ENCODE measurements at places on chromosomes 12 and 14.

DNA sequence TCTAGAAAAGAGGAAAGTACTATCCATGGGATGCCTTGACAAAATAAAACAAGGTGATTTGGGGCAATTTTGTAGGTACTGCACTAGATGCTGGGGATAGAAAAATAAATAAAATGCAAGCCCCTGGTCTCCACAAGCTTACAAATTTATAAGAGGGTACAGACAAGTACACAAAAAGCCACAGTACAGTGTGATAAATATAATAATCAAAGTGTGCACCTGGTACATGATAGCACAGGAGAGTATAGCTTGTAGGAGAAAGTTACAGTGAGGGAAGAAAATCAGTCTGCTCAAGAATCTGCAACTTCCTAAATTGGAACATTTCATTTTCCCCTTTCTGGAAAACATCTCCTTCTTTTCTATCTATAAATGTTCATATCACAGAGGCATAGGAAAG, 3.0 kb upstream of the SSTR1 start:
- DNase-seq, result no peak

DNA sequence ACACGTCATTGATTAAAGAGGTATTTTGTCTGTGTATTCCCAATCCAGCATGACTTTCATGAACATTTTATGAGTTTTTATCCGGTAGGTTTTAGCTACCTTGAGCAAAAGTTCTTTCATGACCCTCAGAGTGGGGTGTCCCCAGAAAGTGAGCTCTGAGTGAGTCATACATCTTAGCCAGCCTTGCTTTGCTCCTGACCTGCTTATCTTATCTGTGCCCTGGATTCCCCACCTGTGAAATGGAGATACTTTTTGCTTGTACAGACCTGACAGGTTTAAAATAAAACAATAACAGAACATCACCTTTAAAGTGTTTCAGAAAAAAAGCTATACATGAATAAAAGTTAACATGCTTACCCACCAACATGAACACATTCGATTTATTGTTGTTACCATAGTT, 202.8 kb upstream of the SOX5 start:
- DNase-seq, result no peak

GRCh38 chr12:58068706-58069105, 127.3 kb downstream of the ATP23 start:
- DNase-seq, result no peak

DNA sequence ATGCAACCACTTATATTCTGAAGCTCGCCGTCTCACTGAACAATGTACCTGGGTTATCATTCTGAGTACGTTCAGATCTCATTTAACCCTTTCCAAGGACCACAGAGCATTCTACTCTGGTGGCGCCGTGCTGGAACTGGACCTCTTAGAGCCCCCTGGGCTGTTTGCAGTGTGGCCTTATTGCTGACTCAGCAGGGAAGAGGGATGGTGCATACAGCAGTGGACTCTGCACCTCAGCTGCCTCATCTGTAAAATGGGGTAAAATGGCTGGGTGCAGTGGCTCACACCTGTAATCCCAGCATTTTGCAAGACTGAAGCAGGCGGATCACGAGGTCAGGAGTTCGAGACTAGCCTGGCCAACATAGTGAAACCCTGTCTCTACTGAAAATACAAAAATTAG, 2.9 kb downstream of the ALDH2 start:
- DNase-seq, result no peak

GRCh38 chr12:89840162-89840922, 131.7 kb upstream of the ATP2B1 start:
- no peak for DNase-seq

Data from epithelial cell of proximal tubule (primary cell).